Skeletal muscle cell (primary cell): ENCODE measurements at places on chromosomes 5 and 9.

GRCh38 chr5:122421374-122422079, 109.5 kb downstream of the SNCAIP start:
- no peak for DNase-seq

DNA sequence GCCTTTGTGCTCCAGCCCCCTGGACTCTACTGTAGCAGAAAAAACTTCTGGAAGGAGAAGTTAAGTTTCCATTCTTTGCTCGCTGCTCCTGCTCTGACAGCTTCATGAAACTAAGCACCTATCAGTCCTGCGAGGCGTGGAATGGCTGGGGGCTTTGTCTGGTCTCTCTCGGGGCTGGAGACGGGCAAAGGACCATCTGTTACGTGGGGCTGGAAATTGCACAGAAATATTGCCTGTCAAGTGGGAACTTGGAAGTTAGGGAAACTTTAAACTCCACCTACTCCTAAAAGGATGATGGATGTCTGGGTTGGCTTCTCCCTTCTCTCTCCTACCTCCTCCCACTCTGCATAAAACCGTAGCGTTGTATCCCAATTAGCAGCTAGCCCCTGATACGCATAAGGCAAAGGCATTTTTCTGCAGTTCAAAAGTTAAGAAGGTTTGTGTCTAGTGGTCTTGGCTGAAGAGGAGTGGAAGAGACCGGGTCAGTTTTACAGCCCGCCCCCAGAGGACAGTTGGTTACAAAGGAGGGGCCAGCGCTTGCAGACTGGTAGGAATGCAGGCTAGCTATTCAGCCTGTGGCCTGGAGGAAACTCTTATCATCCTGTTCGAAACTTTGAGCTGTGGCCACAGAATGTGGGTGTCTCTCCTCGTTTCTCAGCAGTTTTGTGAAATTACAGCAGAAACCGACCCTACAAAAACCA, 1.3 kb downstream of the FBXL7 start:
- peak; percentile 52 for DNase-seq

DNA sequence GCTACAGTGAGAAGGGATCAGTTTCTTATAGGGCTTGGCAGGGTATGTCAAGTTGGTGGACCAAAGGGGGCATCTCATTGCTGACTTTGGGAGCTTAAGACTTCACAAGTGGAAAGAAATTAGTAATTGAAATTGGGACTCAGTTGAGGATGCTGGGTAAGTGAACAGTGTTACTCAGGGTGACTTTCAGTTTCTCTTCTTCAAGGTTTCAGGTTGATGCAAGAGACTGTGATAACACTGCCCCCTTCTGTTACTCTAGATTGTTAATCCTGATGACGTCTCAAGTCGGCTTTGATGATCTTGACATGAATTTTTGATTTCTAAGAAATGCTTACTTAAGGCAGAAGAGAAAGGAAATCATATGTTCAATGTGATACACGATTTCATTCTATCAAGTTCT, 21.3 kb downstream of the KCTD16 start:
- no peak for DNase-seq

GRCh38 chr9:73919712-73920111, 577.4 kb upstream of the RORB start:
- DNase-seq: no peak

GRCh38 chr5:82422751-82423181, 144.6 kb upstream of the RPS23 start:
- no peak for DNase-seq

- DNase-seq: no peak
Measured at GRCh38 chr5:174920906-174921550, 196.6 kb downstream of the MSX2 start.

DNA sequence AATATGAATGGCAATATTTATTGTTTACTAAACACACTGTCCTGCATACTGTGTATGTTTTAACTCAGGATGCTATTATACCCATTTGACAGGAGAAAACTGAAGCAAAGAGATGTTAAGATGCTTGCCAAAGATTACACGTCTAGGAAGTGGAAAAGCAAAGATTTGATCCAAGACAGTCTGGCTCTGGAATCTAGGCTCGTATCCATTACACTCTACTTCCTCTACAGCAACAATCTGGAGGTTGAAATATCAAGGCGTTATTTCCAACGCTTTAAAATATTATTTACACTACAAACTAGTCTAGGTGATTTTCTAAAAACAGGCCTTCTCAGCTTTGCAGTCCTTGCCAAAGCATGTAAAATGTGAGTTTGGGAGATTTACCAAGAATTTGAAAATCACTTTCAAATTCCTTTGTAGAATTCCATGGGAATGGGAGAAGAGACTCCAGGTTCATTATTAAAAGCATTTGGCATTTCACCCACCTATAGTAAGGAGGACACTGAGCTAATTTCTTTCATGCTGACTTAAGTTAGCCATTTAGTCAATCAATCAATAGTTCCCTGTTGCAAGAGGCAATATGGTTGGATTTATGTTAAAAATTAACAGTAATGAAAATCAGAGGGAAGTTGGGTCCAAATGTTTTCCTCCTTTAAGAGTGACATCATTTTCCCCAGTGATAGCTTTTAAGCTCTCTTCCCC, 356.3 kb upstream of the SMARCA2 start:
- no peak for DNase-seq

DNA sequence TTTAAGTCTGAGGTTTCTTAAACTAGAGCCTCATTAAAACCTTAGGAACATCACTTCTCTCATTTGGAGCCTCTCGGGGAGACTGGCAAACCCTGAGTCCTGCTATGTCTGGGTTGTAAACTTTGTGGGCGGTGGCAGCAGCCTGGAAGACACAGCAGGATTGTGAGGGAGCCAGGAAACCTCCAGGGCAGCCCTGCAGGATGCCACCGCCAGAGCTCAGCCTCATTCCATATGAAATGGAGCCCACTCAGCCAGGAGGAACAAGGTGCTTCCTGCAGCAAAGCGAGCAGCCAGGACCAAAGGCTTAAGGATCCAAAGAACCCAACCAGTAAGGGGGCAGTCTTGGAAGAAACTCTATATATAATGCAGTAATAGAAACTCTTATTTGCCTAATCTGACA, 37.9 kb upstream of the IDNK start:
- no peak for DNase-seq

DNA sequence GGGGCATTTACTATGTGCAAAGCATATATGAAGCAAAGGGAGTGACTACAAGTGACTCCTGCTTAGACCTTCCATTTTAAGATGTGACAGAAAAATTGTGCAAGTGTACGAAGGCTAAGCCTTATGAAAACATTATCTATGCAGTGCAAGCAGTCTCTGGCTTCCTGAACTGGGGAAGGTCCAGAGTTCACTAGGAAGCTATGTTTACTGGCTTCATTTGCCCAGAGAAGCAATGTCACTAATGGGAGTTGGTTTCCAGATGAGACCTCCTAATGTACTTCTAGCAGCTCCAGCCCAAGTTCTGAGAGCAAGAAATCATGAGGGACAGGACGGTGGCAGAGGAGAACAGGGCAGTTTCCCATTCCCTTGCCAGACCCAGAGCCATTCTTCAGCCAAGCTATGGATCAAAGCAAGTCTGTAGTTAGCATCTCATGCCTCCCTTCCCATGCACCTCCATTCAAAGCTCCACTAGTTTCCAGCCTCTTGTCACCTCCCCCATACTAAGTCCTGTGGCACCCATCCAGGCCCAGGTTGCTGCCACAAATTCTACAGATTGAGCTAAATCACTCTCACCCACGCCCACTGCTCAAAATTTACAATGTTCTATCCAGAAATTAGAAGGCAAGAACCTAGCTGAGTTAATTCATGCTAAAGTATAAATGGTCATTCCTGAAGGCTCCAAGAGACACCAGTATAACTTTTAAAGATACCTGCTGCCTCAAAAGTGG, 21.8 kb downstream of the MCTP1 start:
- no peak for DNase-seq

DNA sequence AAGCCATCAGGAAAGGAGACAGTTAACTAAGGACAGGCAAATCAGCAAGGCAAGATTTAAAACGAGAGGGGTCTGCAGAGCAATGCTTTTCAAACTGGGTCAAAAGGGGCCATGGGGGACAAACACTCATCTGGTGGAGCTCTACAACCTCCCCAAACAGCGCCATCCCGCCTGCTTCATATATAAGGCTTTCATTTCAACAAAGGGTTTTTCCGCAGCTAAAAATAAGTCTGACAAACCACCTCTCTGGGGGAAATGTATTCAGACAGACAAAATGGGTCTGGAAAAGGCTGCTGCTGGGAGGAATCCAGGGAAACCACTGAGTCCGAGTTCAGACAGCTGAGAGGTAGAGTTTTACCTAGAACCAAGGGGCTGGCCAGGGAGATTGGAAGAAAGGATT, 8.3 kb upstream of the SEPTIN8 start:
- DNase-seq: no peak

- DNase-seq: no peak
Measured at GRCh38 chr5:126219616-126220015, 203.6 kb upstream of the GRAMD2B start.

GRCh38 chr5:141850244-141850768, 27.9 kb downstream of the PCDH1 start:
- DNase-seq: no peak

DNA sequence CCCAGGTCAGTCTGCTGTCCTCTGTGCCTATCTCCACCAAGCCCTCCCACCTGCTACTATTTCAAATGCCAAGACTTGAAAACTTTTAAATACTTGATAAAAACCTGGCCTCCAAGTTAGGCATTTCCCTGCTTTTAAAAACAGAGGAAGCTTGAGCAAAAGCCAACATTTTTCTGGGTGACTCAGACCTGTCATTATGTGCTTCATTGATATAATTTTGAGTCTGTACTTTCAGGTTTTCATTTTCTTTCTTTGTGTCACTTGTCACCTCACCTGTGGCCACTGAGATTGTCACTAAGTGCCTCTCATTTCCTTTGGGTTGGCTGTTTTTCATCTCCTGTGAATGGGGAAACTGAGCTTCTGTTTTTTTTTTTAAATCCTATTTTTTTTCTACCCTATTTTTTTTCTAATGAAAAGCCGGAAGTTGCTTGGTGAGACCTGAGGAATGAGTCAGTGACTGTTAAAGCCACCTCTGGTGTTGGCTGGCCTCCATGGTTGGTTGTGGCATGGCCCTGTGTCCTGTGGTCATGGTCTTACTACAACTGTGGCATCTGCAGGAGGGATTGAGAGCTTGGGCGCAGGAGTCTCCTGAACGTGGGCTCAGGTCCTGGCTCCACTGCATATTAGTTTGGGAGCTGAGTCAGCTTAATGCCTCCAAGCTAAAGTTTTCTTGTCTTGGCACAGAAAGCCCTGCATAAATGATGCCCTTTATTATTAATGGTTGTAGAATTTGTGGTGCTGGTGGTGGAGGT, 56.7 kb downstream of the ARHGAP26 start:
- DNase-seq: no peak

DNA sequence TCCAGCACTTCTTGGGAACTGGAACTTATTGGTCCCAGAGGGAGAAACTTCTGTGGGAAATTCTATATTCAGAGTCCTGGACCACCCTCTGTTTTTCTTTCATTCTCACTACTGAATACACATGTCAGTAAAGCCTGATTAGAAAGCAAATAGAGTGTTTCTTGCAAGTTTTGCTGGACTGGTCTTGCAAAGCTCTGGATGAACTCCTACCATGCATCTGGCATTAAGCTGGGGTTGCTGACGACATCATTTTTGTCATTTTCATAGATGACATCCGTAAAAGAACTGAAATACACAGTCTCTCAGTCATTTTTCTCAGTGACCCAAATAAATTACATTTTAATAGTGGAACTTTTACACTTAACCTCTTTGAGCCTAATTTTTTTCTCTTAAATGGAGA, 283.2 kb downstream of the DMAC1 start:
- no peak for DNase-seq

- no peak for DNase-seq
Measured at GRCh38 chr5:176875014-176875550, 24.1 kb downstream of the HK3 start.

DNA sequence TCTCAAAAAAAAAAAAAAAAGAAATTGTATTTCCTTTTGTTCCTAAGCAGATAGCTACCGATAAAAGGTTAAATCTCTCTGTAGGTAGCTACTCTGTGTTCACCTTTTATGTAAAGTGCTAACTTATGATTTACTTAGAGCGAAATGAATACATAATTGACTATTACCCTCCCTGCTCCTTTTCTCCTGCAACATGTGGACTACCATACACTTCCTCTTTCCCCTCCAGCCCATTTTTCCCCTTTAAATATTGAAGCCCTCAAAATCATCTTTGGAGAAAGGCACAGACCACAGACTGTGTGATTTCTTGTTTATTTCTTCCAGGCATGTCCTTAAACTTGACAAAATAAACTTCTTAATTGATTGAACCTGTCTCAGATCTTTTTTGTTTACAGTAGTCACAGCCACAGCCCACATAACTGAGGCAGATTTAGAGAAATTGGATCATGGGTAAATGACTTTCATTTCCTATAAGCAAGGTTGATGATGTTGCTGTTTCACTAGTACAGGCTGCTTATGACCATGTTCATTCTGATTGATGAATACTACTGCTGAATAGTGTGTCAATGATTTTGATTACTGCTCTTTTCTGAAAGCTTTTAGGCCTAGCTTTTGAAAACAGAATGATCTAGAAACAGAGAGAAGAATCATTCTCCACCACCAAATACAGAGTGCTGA, 59.2 kb downstream of the PHAX start:
- DNase-seq: no peak

DNA sequence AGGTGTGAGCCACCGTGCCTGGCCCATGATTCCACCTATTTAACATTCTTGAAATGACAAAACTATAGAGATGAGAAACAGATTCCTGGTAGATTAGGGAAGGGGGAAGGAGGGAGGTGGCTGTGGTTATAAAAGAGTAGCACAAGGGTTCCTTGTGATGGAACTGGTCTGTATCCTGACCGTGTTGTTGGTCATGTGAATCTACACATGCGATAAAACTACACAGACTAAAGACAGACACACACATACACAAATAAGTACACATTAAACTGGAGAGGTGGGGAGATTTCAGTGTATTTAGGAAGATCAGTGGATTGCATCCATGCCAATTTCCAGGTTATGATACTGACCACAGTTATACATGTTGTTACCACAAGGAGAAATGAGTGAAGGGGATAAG, 60.9 kb downstream of the RNF130 start:
- DNase-seq: no peak

- no peak for DNase-seq
Measured at GRCh38 chr9:99004717-99005460, 61.2 kb downstream of the COL15A1 start.
